ENCODE measurements at places on chromosomes 7 and 10.

GRCh38 chr7:33841705-33842129 lies 63.6 kb upstream of the BMPER start:
- no peak for DNase-seq

- DNase-seq, result no peak
These were observed 98.9 kb downstream of the ABCC2 start for GRCh38 chr10:99881371-99881770.

DNA sequence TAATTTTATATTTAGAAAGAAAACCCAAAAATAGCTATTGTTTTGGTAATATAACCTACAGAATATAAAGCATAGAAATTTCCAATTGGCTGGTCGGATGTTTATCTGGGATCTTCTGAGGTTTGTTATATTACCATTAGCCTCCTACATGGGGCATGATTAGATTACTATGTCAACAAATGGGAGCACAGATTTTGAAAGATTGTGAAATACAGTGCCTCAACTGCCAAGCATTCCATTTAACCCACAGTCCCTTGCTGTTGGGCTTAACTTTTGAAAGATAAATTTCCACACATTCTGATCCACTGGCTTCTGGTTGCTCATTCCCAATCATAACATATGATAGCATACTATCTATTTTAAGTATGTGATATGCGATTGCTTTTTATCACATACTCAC lies 455.4 kb upstream of the C7orf33 start:
- DNase-seq, result no peak

DNA sequence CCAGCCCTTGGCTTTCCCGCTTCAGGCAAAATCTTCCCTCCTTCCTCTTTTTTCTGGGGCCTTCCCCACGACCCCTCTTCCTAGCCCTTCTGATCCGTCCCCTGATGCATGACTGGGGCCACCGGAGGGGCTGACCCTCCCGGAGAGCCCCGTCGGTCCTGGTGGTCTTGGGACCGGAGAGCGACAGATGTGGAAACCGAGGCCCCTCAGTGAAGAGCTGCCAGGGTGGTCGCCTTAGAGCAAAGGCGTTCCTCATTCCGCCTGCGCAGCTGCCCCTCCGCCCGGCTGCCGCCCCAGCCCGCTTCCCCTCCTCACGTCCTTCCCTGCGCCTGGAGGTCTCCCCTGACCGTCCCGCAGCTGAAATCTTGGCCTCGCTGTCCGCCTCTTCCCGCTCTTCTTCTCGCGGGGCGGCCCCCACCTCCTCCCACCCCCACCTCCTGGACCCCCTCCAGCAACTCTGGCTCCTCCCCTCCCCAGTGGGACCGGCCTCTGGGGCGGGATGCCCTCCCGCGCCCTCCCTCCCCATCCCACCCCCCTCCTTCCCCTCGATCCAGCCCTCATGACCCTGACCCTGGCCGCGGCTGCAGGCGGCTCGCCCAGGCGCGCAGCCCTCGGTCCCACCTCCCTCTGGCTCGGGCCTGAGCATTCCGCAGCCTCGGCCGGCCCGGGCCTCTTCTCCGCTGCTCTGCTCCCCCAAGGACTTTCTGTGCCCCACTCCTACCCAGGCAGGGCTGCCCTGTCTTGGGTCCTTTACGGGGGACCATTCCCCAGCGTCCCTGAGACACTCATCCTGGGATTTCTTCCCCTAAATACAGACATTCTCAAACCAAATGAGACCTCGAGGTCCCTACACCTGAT lies at the start of gene RARRES2:
RARRES2 (minus strand) TSS at position 367 of the 858 bp plus-strand sequence. CDS start 1,020 bp downstream, outside the sequence.
- DNase-seq, result no peak

GRCh38 chr7:46363688-46364087 lies 442.6 kb upstream of the IGFBP3 start:
- DNase-seq, result no peak

DNA sequence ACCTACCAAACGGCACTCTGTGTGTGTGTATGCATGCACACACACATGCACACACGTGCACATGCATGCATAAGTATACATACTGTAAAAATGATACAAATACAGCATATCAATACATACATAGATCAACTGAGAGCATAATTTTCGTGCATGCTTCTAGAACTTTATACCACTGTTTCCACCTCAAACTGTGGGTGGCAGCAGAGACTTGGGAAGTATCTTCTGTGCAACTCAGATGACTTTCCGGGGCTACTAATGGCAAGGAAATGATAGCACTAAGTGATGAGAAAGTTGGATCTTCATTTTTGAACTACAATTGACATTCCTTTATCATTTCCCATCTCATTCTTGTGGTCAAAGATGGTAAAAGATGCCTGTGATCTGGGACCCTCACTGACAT lies 570.7 kb downstream of the REEP3 start:
- no peak for DNase-seq

DNA sequence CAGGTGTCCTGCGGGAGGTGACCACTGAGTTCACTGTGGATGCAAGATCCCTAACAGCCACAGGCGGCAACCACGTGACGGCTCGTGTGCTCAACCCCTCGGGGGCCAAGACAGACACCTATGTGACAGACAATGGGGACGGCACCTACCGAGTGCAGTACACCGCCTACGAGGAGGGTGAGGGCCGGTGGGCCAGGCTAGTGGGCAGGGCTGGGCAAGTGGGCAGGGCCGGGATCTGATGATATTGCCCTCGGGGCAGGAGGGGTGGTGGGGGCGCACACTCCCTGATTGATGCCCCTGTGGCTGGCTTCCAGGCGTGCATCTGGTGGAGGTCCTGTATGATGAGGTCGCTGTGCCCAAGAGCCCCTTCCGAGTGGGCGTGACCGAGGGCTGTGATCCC lies 15.8 kb downstream of the FLNC start:
- DNase-seq, result no peak

DNA sequence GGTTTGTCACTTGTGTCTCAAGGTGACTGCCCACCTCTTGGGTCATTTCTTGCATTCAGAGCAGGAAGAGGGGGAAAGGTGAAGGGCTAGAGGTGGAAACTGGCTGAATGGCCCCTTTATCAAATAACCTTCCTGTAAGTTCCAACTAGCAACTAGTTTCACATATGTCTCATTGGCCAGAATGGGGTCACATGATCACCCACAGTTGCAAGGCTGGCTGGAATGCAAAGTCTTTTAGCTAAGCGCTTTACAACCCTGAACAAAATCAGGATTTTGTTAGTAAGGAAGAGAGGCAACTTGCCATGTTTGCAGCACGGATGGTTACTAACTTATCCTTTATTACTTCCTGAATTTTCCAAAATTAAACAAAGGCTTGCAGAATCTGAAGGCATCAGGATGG lies 156.3 kb downstream of the EMX2 start:
- no peak for DNase-seq
